ENCODE measurements at places on chromosomes 16 and 17.

DNA sequence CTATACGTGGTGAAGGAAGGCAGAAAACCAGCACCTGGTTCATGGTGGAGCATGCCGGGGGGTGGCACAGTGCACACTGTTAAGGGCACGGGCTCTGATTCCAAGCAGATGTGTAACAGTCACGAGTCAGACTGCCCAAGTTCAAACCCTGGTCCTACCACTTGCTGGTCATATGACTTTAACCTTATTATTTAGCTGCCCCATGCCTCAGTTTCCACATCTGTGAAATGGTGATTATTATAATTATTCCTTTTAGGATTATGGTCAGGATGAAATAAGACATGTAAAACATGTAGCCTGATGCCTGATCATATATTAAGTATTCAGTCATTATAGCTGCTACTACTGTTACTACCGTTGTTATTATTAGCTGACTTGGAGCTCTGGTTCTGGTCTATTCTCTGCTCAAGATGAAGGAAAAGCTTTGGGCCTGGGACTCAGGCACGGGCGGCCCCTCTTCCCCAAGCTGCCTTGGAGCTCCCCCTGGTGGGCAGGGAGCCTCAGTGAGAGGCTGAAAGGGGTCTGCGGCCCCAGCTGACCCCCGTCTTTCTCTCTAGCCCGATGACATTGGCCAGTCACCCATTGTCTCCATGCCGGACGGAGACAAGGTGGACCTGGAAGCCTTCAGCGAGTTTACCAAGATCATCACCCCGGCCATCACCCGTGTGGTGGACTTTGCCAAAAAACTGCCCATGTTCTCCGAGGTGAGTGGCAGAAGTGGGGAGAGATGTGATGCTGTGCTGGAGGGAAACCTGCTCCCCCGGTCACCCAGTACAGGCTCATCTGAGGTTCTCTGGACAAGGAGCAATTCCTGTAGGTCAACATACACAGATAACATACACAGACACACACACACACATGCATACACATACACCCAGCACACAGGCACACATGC, 14.0 kb downstream of the NR1D1 start:
- no peak for DNase-seq

DNA sequence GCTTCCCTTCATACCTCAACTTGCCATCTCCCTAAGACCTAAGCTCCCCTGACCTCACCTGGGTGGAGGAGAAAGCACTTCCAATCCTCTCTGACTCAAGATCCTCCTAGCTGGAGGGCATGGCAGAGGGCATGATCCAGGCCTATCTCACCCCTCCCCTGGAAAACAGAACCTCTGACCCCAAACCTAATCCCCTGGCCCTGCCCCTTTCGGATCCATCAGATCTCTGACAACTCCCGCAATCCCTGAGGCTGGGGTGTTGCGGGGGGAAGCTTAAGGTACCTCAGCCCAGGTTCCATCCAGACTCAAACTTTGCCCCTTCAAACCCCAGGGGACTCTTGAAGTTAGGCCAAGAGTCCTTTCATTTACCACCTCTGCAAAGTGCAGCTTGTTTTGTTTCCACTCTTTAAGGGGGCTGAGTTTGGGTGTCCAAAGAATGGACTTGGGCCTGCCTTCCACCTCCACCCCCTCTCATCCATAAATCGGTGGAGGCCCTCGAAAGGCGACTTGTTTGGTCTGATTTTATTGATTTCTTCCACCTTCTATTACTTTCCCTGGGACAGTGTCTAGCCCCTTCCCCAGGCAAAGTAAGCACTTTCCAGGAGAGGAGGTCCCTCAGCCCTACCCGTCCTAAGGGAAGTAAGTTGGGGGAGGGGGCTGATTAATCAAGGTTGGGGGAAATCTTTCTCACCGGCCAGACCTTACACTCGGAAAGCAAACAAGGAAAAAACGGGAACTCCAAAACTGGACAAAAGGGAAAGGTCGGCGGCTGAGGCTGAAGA, 2.6 kb downstream of the EPOP start:
- no peak for DNase-seq

GRCh38 chr17:611202-611601, 103.4 kb downstream of the VPS53 start:
- DNase-seq = no peak

- DNase-seq = no peak
Observed at GRCh38 chr16:89706518-89707260, 5.2 kb upstream of the SPATA2L start.

DNA sequence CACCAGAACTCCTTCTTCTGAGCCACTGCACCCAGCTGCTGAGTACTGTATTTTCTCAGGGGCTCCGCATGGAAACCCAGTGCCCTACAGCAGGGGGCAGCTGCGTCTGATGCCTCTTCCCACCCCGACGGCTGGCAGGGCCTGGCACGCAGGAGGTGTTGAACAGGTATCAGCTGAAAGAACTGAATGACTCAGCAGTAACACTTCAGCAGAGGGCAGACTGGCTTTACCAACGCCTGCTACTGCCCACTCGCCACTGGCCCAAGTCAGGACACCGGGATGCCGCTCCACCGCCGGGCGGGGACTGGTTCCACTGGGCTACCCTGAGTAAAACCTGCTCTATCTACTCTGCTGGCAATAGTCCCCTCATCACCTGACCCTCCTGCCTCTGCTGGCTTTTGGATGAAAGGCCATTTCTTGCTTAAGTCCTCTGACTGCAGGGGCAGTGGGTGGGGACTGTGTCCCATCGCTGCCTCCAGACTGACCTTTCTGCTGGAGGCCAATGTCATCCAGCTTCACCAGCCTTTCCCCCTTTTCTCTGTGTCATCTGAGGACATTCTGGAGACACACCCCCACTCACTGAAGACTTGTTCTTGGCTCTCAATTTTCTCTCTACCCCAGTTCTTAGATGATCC, 100.4 kb upstream of the FA2H start:
- DNase-seq = no peak

- DNase-seq = no peak
Observed at GRCh38 chr16:70705056-70705455, 19.2 kb upstream of the MTSS2 start.
